ENCODE measurements at places on chromosomes 16 and 17.

DNA sequence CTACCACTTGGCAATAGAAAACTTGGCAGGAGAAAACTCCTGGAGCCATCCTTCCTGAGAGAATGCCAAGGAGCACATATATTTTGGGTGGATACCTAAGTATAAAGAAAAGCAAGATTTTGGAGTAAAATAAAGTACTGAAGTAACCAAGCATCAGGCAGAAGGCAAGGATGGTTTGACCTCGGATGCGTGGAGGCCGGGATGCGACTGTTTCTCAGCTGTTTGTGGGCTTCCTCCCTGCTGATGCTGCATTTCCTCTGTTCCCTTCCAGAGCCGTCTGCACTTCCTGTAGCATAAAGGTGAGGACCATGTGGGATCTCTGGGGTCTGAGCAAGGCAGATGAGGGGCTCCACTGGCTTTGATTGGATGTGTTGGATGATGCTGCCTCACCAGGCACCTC, 5.5 kb upstream of the TCF25 start:
- no peak for DNase-seq

DNA sequence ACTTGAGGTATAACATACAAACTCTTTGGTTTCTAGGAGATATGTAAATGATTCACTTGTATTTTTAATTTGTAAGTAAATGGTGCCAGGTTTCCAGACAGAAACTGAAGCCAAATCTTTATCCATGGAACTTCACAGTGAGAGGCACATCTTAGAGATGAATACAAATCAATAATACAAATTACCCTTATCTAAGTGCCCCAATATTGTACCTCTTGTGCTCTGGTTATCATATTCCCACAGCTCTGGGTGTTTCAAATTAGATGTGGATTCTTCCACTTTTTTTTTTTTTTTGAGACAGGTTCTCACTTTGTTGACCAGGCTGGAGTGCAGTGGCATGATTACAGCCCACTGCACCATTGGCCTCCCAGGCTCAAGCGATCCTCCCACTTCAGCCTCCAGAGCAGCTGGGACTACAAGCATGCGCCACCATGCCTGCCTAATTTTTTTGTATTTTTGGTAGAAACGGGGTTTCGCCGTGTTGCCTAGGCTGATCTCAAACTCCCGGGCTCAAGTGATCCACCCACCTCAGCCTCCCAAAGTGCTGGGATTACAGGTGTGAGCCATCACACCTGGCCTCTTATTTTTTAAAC, 38.0 kb upstream of the DHX40 start:
- no peak for DNase-seq

DNA sequence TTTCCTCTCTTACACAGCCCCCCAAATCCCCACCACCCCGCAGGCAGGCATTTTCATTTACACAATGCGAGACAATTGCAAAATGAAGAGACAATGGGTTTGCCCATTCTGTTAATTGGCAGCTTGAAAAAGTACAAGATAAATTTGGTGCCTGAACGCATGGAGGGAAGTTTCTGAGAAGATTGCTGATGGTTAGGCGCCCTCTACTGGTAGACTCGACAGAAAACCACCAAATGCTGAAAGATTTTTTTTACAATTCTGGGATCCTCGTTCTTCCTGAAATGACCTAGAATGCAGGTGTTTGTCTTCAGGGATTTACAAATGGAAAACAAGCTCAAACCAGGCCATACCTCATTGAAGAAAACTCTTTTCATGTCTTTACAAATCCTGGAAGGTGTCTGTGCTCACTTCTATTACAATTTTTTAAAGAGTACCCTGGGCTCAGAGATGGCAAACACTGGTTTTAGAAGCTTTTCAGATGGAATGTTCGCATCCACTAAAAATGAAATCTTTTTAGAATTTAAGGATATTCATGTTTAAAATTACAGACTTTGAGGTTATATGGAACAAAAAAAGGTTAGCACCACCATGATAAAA, 338.5 kb downstream of the PMP22 start:
- peak; percentile 20 for DNase-seq

DNA sequence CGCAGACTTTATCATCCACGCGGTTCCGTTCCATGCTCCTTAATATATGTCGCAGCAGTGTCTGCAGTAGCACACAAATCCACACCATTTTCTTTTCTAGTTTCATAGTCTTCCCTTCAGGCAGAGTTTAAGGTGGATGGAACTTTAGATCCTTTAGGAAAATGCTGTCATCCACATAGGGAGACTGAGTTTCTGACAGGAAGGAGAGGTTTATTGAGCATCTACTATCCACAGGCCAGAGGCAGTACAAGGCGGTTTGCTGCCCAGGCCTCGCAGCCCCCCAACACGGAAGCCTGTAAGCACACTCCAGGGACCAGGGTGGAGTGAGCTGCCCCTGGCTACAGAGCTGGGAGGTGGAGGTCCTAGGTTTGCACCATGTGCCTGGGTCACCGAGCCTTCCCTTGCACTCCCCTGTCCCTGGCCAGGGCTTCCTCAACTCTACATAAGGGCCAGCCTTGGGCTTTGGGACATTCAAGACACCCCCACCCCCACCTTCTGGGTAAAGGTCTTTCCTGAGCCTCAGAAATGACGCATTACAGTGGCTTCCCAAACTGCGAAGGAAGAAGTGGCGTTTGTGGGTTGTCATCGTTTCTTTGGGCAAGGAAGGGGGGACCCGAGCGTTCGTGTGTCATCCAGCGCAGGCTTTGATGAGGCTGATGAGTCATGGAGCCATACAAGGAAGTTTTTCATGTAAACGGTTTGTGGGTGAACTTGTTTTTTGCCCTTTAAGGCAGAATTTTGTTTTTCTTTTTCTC, 146.5 kb upstream of the PLCG2 start:
- peak; percentile 49 for DNase-seq

- DNase-seq, result no peak
Measured at GRCh38 chr16:10616419-10616755, 36.0 kb upstream of the EMP2 start.
